ENCODE measurements at places on chromosomes 7 and 10. TPM values are rescaled to one million over a fixed set of nuclear protein-coding genes. Genes with fewer than 3 reads are reported as not detected.

Gene NXPH1
- not detected for polyA plus RNA-seq

Gene CUBN
- not detected for polyA plus RNA-seq

DNA sequence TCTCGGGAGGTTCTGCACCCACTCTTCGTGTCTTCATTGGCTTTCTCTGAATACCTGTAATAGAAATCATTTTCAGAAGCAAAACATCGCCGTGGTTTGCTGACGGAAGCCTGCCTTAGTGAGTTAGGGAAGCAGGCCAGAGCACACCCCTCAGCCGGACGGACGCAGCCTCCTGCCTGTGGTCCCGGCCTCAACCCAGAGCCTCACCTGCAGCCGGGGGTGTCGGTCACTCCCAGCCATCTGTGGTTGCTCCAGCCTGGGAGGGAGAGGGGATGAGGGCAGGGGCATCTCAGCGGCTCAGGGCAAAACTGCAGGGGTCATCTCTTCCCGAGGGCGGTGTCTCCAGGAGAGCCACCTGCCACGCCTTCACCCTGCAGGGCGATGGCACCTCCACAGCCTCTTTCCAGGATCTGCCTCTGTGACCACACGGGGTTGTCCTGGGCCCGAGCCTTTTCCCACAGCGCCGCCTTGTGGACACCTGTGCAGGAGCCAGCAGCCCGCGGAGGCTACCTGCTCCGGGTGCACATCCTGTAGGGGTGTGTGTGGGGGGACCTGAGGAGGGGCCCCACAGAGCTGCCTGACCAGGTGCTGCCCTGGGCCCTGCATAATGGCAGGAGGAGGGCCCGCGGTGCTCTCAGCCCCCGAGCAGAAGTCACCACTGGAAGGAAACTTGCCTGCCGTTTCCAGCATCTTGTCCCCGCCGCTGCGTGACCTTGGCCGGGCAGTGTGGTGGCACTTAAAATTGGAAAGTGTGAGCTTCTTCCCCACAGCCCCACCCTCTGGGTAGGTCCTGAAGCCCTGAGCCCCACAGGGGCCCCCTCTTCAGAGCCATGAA lies 21.6 kb upstream of the AP5Z1 start:
- H3K36me3 ChIP-seq: no peaks in the 10 kb centered on the region
- peaks cover 8% of the 10 kb centered on the region for H3K4me1 ChIP-seq
- H3K27me3 ChIP-seq: no peaks in the 10 kb centered on the region
- H3K4me3 ChIP-seq: no peak overlapping the region

GRCh38 chr10:2351566-2351965 lies 614.2 kb upstream of the ADARB2 start:
- H3K27ac ChIP-seq: no peak overlapping the region
- H3K4me3 ChIP-seq: no peak overlapping the region
- H3K27me3 ChIP-seq: peaks cover 5% of the 10 kb centered on the region
- H3K36me3 ChIP-seq: no peaks in the 10 kb centered on the region

DNA sequence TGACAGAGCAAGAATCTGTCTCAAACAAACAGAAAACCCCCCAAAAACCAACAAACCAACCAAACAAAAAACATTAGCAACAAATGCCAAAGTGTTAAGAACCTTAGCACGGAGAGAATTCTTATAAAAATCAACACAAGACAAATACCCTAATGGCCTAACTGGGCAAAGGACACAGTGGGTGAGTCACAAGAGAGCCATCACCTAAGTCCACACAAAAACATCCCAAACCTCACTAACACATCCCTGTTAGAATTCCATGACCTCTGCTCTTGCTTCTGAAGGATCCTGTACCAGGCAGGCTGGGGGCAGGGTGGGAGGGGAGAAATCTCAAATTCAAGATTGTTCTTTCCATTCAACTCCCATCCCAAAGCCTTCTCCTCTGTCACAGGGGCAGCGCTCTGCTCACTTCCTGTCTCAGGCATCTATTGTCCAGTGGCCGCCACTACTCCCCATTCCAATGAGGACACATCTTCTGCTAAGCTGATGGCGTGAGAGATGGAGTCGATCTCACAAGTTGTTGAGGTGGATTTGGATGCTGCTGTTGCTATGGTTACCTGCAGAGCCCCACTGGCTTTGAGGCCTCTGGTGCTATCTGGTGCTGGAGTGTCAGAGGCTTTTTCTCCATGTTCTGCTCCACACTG lies 9.2 kb downstream of the IL15RA start:
- no peak for DNase-seq
- no peak overlapping the region for H3K4me3 ChIP-seq
- peaks cover 11% of the 10 kb centered on the region for H3K4me1 ChIP-seq
- H3K27ac ChIP-seq: no peak overlapping the region
